Lung (tissue), 17 donors: ENCODE measurements at places on chromosomes 1 and 21. TPM values are rescaled to one million over a fixed set of nuclear protein-coding genes. Genes with fewer than 3 reads are reported as not detected.
A peak's percentile ranks its signal among the peaks of the same experiment; 100 is the strongest.

- DNase-seq, result peak; percentile 71
Measured at GRCh38 chr1:94803517-94804441, 16.4 kb upstream of the SLC44A3 start.

GRCh38 chr1:36155408-36156328 lies at the start of gene MAP7D1:
Gene MAP7D1 (plus strand): TSS chr1:36156160. CDS start chr1:36156418, 258 bp downstream.
- DNase-seq, result peak; percentile 88

- DNase-seq, result no peak
Measured at GRCh38 chr1:48948562-48948961, 171.9 kb upstream of the BEND5 start.

- peak; percentile 87 for DNase-seq
Measured at GRCh38 chr21:42337830-42338728, 12.7 kb downstream of the TFF2 start.

GRCh38 chr1:5423109-5423508 lies 569.1 kb downstream of the NPHP4 start:
- peak; percentile 28 for DNase-seq

Gene CFHR4
- not detected for total RNA-seq

DNA sequence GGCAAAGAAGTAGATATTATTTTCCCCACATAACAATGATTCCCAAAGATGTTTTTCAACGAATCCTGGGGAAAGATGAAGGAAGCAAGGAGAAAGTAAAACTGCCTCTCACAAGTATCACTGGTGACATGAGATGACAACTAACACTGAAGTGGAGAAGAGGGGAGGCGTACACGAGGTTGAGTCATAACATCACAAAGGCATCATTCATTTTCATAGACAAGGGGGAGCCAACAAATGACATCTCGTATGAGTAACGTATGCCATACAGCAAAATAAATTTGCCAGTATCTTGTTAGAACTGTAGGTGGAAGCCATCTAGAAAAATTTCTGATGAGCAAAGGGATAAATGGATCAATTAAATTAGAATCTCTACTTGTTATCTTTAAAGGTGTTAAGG lies 56.6 kb downstream of the ATP1B1 start:
- no peak for DNase-seq

DNA sequence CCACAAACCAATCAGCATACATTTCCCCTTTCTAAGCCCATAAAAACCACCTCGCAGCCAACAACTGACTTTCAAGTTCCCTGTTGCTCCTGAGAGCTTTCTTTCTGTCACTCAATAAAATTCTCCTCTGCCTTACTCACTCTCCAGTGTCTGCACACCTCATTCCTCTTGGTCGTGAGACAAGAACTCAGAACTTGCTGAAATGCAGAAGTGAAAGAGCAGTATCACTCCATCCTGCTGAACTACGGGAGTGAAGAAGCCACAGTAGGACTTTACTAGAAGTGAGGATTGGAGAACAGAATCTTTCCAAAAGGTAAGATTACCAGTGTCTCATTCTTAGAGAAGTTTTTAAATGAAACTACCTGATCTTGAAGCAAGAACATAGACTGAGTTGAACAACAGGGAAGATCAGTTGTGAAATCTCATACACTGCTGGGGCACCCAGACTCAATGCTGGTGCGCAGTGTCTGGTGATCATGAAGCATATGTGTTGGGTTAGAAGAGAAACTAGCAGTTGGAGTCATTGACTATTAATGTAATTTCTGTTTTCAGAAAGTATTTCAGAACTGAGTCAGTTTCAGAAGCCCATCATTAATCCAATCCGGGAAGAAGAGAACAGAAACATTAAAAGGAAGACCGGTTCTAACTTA lies 726.9 kb upstream of the TMPRSS15 start:
- DNase-seq, result no peak

- peak; percentile 42 for DNase-seq
Measured at GRCh38 chr1:88333086-88333695, 350.9 kb upstream of the PKN2 start.

DNA sequence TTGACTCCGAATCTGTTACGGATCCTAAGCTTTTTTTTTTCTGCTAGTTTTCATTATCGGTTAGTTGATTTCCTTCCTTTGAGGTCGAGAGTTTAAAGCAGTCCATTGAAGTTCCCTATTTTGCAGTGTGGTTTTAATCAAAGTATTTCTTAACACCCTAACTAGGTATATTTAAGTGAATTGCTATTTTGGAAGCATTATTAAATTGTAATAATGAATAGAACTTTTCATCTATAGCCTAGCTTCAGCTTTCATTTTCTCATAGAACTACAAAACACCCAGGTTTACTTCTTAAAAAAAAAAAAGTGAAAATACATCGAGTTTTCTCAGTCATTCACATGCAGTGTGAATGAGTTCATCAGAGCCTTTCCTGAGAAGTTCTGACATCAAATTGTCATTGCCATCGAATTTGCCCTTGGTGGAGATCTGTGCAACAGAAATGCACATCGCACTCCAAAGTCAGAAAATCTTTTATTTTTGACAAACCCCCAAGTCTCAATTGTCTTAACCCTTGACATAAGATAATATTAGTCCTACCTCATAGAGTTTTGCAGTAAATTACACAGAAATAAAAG lies 1.1 kb upstream of the LBR start:
- no peak for DNase-seq

GRCh38 chr1:95195046-95195445 lies 39.0 kb upstream of the RWDD3 start:
- DNase-seq, result no peak

GRCh38 chr1:39282537-39283216 lies 78.2 kb downstream of the MACF1 start:
- DNase-seq, result no peak

GRCh38 chr1:221439008-221439746 lies 302.7 kb downstream of the DUSP10 start:
- no peak for DNase-seq

Gene PGD
- total RNA-seq, result 47.8 TPM

DNA sequence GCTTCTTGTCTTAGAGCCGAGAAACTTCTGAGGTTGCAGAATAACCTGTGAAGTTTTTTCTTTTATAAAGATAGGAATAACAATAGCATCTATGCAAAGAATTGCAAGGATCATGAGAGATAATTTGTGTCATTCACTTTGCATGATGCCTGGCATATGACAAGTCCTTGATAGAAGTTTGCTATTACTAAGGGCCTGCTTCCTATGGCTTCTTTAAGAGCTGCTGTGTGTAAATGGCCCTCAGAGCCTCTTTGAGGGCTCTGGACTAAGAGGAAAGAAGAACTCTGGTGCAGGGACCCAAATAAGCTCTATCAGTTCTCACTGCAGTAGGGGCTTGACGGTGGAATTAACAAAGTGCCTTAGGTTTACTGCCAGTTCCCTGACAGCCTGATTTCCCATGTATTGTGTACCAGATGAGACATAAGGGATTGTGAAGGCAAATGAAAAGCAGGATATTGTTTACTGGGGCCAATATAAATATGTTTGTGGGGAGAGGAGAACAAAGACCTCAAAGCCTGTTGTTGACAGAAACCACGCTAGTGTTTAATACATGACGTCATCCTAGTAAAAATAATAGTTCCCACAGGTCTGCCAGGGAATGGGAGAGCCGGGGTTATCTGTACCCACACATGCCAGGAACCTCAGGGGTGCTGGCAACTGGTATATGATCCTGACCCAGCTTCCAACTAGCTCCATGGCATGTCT lies 131.2 kb upstream of the UBE2U start:
- DNase-seq, result peak; percentile 40

- no peak for DNase-seq
Measured at GRCh38 chr1:36920801-36921405, 113.4 kb downstream of the GRIK3 start.

DNA sequence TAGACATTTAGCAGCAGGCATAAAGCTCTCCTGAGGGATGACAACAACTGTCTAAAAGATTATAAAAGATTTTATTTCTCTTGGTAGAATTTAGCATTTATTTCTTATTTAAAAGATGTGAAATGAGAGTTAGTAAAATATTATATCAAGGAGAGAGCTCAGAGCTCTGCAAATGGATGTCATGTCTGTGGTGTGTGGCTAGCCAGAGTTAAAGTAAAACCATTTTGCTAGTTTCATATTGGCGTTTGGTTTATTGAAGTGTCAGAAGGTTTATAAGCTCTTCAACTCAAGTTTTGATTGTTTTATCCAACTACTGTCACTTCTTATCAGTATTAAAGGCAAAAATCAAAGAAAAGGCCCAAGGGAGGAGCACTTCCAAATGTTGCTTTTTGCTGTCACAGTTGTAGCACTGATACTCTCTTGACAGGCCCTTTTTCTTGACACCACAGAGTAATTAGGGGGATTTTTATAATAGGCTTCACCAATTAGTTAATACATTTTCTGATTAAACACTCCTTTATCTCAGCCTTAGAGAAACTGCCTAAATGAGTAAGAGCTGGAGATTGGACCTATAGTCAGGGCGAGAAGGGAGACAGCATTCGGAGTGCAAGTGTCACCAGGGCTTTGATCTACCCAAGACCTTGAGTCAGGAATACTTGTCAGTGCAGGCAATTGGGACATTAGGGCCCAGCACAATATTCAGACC lies 233.9 kb downstream of the PTBP2 start:
- no peak for DNase-seq

- DNase-seq, result no peak
Measured at GRCh38 chr1:89790592-89790991, 30.2 kb upstream of the LRRC8D start.

Gene COL16A1
- total RNA-seq, result 83.2 TPM

Gene NMNAT2
- 0.88 TPM for total RNA-seq

DNA sequence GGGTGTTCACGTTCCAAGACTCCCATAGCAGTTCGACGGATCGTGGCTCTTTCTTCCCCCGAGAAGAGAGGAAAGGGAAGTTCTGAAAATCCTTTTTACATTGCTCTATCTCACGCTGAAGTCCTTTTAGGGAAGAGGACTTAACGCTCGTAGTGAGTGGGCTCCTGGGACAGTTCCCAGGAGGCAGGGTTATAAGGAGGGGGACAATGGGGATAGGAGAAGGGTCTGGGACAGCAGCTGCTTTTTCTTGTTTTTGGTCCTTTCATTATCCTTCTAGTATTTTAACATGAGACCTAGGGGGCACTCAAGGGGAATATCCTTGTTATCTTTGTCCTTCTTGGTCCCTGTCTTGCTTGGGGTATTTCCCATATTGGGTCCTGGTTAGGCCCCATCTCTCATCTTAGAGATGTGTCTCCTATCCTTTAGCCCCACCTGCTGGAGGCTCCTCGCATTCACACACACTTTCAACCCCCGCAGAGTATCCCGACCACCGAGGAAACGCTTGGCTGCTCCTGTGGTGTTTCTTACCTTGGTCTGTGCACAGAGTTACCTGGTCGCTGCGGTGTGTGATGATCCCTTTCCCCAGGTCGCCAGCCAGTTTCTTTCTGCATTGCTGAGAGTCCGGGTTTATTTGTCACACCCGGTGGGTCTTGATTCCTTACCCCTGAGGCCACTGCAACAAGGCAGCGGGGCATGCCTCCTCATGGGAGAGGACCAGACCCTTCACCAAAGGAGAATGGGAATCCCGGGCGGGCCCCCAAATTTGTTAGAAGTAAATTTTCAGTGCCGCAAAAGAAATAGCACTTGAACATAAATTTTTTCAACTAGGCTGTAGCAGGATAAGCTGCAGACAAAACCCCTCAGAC lies 29.7 kb downstream of the SCCPDH start:
- DNase-seq, result peak; percentile 49

GRCh38 chr1:156591432-156592157 lies at the start of gene NAXE:
Gene NAXE (plus strand): TSS chr1:156591776. CDS start chr1:156591805, 29 bp downstream.
- DNase-seq, result peak; percentile 75

Gene BROX
- total RNA-seq, result 37.5 TPM

DNA sequence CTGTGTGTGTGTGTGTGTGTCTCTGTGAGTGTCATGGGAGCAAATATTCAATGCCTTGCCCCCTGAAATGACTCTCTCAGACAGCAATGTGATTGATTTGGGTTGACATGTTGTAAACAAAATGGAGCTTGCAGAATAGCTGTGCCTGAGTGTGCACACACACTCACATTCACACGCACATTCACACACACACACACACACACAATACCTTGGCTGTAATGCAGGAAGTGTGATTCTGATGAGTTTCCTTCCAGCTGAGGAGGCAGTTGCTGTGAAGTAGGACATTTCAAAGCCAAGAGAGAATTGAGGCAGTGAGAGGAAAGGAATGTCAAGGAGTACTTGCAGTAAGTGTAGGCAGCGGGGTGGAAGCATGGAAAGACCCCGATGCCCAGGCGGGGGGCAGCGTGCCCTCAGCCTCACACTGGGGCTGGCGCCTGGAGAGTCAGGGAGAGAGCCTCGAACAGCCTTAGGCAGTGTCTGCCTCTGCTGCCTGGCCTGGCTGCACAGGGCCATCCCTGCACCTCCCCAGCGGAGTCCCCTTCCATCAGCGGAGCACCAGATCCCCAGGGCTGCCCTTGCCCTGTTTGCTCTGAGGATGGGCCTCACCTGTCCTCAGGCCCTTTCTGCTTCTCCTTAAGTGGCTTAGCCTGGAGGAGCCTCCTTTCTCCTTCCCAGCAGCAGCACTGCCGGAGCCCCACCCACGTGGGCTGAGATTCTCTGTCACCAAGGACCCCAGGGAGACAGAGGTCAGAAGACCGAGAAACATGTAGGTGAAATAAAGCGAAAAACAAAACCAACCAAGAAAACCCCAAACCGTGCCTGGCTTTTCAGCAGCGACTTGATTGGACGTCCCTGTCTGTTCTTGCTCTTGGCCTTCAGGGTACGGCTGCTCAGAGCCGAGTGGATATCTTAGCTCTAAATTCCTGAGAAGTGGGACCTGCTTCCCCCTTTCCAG lies 9.2 kb downstream of the VASH2 start:
- DNase-seq, result no peak

DNA sequence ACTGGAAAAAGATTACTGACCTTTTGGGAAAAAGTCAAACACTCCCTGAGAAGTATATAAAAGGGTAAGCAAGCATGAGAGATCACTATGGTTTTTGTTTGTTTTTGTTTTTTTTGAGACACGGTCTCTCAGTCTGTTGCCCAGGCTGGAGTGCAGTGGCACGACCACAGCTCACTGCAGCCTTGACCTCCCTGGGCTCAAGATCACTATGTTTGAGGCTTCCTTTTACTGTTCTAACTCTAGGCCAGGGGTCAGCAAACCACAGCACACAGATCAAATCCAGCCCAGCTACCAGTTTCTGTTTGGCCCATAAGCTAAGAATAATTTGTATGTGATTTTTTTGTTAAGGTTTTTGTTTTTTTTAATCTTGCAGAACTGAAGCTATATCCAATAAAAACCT lies 25.7 kb downstream of the PSMB4 start:
- no peak for DNase-seq

Gene DFFA
- 37.4 TPM for total RNA-seq

DNA sequence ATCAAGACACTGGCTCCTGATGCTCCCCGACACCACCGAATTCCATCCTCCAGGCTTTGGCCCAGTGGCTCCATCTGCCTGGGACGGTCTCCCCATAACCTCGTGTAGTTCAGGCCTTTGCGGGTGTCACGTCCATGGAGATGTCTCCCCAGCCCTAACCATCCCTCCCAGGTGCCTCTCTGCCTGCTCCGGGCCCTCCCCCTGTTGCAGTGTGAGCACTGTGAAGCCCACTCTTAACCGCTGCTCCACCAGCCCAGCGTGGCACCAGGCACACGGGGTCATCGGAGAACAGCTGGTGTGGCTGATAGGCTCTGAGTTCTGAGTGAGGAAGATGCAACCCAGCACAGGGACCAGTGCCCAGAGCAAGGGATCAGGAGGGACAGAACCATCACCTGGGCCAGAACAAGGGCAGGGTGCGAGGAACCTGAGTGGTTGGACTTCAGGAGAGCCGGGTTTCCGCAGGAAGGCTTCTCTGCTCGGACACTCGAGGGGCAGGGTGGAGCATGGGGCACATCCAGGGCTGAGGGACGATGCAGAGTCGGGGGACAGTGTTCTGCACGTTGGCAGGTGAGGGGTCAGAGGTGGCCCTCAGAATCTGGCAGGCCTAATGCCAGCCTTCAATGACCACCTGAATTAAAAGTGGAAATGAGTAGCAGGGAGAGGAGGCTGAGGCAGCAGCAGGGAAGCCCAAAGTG lies 2.6 kb upstream of the GNB1 start:
- no peak for DNase-seq

GRCh38 chr1:97636941-97637340 lies 283.9 kb downstream of the DPYD start:
- DNase-seq, result no peak
